ENCODE measurements at places on chromosomes 7 and 10.

DNA sequence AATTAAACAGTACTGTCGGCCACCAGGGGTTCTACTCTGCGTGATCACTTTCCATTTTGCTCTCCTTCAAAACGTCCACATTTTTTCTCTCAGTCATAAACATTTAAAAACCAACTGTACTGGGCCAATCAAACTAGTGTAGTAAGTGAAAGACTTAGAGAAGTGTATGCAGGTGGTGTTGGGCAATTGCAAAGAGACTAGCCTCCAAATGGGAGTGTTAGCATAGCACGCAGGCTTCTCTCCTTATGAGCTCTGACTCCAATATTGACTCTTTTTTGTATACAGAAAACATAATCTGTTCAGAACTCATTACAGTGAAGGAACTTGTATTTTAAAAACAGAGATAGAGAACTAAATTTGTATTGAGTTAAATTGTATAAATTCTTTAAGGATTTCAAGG lies 150.6 kb downstream of the SDK1 start:
- DNase-seq, result no peak

- no peak for DNase-seq
Observed at GRCh38 chr10:94225589-94225988, 137.2 kb downstream of the NOC3L start.

DNA sequence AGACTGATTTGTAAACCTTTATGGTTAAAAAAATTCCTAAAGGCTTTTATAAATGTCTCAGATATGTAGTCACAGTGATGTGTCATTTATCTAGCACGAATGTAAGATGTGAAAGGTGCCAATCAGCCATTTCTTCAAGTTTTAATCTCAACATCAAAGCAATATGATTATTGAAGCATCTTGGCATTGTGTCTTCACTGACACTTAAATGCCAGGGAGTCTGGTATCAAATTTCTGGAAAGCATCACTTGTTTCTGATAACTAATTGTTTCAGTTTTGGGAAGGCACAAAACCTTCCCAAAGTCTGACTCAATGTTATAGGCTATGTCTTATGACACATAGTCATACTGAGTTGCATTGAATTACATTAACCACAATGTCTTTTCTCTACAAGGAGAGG lies 492.0 kb upstream of the CNTNAP2 start:
- no peak for DNase-seq

DNA sequence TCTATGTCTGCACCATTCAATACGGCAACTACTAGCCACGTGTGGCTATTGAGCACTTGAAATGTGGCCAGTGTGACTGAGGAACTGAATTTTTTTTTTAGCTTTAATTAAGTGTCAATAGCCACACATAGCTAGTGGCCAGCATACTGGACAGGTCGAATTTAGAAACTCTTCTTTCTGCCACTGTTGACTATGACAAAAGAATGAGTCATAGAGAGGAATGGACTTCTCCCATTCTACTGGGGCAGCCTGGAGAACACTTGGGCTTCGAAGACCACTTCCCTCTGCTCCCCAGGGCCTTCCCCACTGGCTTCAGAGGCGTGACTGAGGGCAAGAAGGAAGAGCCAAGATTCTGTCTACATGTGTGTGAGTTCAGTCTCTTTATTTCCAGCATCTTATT lies 137.5 kb downstream of the SNX10 start:
- DNase-seq, result no peak

DNA sequence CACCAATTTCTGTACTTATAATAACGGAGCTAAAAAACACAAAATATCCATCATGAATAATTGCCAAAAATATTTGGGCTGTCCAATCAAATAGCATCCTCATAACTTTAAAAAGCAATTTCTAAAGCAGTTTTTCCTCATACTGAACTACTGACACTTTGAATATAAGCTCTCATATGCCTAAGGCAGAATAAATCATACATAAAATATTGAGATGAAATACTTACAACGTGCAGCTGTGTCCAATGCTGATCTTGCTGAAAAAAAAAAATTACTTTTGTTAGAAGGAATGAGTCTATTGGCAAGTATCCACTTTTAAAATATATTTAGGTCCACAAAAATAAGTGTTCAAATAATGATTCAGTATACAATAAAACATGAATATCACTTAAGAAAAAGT lies 24.2 kb downstream of the FAM3C start:
- no peak for DNase-seq

DNA sequence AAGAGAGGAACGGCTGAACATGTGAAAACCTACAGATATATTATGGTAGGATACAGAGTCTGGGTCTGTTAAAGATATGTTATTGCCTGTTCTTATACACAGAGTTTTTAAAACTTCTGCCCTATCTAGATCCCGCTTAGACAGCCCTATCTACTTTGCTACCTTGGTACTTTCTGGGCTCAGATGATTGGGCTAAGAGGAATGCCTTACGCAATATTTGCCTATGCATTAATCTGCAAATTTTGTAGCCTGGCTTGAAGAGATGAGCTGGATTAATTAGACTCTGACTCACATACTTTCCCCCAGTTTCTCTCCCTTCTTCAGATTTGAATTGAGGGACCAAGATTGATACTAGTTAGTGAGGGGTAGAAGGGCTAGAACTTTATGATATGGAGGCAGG lies 33.6 kb upstream of the A1CF start:
- no peak for DNase-seq

- DNase-seq, result no peak
Observed at GRCh38 chr10:2282202-2282601, 544.9 kb upstream of the ADARB2 start.

- DNase-seq, result no peak
Observed at GRCh38 chr10:11468126-11468742, 143.2 kb downstream of the USP6NL start.

- DNase-seq, result no peak
Observed at GRCh38 chr7:27423290-27423689, 180.7 kb downstream of the EVX1 start.

DNA sequence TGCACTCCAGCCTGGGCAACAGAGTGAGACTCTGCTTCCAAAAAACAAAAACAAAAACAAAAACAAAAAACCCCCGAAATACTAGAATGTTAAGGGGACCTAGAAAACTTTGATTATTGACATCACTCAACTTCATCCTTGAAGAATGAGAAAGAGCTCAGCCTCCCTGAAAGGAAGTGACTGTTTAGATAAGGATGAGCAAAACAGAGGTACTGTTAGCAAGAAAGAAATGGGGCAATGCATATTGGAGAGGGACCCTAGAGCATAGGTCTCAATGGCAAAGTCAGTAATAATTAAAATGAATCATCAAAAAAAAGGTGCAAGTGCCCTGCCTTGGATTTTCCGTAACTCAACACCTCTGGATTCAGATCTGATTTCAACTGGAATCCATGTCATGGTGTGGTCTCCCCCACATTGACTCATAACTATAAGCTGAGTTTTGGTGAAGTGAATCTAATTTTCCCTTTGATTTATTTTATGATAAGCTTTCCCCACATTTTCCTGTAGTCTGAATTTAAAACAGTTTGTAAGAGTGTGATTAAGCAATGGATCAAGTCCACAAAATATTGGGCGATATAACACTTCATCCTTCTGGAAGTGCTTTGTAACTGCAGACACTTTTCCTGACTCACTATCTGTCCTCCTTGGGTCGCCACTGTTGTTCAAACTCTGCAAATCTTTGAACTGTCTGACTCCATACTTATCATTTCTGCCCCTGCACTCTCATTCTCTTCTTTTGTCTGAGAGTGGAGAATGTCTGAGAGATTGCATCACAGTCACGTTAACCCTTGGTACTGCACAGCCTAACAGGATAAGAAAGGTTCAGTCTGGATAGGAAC lies 224.8 kb upstream of the LYZL1 start:
- DNase-seq, result no peak

DNA sequence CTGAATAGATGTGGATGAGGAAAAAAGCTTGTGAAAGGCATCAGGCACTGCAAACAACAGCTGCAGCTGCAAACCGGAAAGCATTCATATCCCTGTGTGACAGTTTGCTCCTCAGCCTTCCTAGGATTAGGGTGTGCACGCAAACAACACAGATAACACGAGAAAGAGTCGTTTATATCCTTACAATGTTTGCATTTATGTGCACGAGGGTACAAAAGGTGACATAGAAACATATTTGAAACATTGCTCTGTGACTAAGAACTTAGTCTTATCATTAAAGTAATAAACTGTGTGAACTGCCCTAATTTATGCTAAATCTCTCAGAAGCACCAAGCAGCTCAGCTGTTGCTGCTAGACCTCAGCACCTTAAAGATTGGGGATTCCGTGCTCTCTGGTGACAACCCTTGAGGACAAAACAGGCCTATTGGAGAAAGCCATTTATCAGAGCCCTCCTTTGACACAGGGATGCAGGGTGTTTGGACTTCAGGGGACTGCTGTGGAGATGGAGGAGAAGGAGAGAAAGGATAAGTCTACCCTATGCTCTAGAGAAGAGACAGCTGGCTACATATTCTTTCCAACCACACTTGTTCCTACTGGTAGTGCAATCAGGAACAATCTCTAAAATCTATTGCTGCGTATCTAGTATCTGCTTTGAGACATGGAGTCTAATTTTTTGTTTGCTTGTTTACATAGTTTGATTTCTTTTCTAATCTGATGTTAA lies 176.2 kb downstream of the GNAT3 start:
- DNase-seq, result no peak

GRCh38 chr10:127986531-127987466 lies 79.9 kb downstream of the PTPRE start:
- no peak for DNase-seq
